T-helper 22 cell (primary cell): ENCODE measurements at places on chromosomes 4 and X.

DNA sequence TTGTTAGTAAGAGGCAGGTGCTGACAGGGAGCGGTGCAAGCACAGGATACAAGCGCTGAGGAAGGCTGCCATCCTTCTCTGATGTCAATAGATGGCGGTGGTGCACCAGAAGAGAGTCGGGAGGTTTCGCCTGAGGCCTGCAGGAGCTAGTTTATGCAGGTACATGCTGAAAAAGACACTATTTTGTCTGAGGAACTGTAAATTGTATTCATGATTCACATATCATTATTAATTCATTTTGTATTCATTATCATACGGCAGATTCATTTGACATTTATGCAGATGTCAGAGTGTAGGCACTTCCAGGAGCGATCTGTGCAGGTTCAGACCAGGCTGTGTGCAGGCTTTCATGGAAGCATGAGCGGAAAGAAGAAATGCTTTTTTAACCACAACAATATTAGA, 824.0 kb downstream of the STIM2 start:
- DNase-seq: no peak

DNA sequence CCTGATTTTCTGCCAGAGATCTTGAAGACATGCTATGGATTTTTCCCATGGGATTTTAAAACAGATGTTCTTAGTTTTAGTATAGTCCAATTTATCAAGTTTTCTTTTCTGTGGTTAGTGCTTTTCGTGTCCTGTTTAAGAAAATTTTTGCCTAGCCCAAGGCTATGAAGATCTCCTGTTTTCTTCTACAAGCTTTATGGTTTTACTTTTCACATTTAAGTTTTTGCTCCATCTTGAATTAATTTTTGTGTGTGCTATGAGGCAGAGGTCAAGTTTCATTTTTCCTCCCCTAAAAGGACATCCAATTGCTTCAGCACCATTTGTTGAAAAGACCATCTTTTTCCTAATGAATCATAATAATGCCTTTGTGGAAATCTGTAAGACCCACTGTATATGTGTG, 65.6 kb downstream of the POLR2B start:
- no peak for DNase-seq

- DNase-seq: no peak
Observed at GRCh38 chrX:119041175-119041574, 31.6 kb upstream of the CT47C1 start.

GRCh38 chr4:185782523-185782922, 29.5 kb downstream of the SORBS2 start:
- no peak for DNase-seq

DNA sequence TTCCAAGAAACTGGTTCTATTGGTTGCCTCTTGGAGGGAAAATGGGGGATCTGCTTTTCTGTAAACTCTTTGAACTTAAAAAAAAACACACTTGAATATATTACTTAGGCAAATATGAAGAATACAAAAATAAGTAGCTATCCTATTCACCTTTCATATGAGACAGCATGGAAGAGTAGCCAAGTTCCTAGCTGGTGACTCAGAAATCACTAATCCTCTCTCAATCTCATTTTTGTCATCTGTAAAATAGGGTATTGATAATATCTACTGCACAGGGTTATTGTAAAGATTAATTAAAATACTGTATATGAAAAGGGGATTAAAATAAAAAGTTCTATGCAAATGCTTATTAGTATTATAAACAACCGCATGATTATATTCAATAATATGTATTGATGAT, 12.7 kb downstream of the MGARP start:
- no peak for DNase-seq

DNA sequence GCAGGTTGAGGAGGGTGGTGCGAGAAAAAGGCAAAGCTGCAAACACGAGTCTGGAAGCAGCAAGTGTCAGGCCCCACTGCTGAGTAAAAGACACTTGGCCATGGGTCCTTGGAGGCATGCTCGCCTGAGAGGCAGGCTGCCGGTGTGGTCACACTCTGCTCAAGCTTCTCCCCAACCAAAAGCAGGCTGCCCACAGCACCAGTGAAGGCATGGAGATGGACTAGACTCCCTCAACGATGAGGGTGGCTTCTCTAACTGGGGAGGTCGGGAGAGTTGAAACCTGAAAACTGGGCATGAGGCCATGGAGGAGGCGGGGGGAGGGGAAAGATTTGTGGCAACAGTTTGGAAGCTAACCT, 86.5 kb downstream of the ATG4A start:
- DNase-seq: no peak

GRCh38 chr4:145186729-145187128, 6.3 kb upstream of the OTUD4 start:
- DNase-seq: no peak

DNA sequence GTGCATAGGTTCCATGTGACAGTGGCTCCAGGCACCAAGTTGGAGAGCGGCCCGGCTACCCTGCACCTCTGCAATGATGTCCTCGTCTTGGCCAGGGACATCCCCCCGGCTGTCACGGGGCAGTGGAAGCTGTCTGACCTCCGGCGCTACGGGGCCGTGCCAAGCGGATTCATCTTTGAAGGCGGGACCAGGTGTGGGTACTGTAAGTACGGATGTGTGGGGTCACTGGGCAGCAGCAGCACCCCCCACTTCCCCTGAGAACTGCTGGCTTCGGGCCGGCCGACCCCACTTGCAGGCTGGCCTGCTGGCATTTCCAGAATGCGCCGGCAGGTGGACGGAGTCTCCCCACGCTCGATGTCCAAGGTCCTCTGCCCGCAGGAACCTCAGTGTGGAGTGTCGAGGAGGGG, 13.2 kb downstream of the DOK7 start:
- no peak for DNase-seq

- no peak for DNase-seq
Observed at GRCh38 chrX:54248309-54248708, 65.3 kb upstream of the FAM120C start.

GRCh38 chr4:8176547-8177399, 18.2 kb upstream of the ABLIM2 start:
- no peak for DNase-seq

GRCh38 chr4:83152746-83153145, 38.2 kb upstream of the PLAC8 start:
- DNase-seq: no peak

DNA sequence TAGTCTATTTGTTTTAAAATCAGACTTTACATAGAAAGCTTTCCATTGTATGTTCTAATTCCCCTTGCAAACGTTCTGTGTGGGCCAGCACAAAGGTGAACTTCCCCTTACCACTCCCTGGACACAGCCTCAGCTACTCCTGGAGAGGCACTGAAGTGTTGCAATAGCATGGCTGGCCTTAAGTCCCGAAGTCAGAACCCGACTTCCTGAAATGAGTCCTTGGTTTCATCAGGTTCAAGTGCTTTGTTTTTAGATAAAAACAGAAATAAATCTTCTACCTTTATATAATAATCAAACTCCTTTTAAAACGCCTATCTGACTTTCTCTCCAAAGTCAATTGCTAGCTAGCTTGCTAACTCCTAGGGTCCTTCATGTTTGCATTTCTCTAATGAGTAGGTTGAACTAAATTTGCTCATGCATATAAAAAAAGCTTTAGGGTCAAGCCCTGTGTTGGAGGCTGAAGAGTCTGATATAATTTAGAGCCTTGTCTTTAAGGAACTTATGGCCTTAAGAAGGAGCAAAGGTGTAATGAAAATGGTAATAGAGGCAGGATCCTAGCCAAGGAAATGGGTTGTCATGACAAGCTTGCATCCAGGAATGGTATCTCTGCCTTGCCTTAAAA, 9.0 kb downstream of the BMP3 start:
- DNase-seq: no peak

- no peak for DNase-seq
Observed at GRCh38 chrX:49761481-49761880, 65.7 kb upstream of the PAGE1 start.

DNA sequence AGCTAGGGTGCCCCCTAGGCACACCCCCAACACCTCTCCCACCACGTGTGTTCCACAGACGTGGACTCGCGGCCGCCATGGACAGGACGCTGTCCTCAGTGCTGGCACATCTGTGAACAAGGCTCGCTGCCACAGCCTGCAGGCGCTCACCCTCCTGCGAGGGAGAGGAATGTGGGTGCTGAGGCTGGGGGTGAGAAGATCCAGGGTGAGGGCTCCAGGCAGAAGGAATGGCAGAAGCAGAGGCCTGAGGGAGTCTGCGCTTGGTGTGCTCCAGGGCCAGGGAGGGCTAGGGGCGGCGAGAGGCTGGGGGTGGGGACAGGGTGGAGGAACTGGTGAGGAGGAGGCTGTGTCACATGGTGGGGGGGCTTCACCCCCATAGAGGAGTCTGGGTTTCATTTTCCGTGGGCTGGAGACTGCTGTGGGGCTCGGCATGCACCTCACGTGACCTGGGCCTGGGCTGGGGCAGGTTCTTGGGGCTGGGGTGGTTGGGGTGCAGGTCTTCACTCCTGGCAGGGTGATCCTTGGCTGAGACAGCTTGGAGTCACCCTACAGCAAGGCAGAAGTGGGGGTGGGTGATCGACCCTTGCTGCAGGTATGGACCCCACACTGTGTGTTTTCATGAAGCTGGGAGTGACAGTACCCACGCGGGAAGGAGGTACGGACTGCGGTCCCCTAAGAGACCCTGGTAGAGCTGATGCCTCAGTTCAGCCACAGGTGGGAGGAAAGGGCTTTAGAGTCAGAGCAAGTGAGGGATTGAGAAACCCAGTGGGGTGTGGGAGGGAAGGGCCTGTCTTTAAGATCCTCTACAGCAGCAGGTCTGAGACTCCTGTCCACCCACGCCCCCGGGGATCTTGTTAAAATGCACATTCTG, 103.7 kb downstream of the PSAPL1 start:
- DNase-seq: no peak
